Endothelial cell (in vitro differentiated cells): ENCODE measurements at places on chromosomes 1 and 21.

DNA sequence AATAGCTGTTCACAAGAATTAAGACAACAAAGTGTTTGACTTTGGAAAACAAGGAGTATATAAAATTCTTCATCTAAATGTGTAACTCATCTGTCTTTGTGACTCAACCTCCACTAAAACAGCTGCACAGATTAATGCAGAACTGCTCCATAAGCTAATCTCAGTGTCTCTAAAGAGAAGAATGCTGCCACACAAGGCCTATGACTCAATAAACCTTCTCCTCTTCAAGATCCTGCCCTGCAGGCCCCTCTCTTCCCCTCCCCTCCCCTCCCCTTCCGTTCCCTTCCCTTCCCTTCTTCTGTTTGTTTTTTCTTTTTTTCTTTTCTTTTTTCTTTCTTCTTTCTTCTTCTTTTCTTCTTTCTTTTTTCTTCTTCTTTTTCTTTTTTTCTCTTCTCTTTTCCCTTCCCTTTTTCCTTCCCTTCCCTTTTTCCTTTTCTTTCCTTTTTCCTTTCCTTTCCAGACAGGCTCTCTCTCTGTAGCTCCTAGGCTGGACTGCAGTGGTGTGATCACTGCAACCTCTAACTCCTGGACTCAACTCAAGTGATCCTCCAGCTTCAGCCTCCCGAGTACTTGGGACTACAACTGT lies 1052.8 kb downstream of the BRINP3 start:
- DNase-seq, result no peak

DNA sequence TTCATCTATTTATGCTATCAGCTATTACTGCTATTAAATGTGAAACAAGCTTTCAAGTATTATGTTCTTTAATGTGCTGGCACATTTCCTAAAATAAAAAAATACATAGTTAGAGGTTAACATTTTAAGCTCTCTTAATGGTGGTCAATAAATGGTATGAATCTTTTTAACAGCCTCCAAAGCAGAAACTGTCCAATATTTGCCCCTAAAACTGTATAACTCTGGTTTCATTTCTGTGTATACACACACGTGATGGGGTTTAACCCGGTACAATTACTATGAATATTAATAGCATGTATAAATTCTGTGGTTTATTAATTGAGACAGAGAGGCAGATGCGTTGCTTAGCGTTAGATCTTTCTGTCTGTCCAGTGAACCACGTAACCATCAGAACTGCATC lies 2.2 kb downstream of the ESRRG start:
- DNase-seq, result no peak

GRCh38 chr1:4489486-4489885 lies 164.9 kb upstream of the AJAP1 start:
- DNase-seq, result no peak

GRCh38 chr1:119046429-119046784 lies 58.3 kb upstream of the TBX15 start:
- DNase-seq, result no peak

DNA sequence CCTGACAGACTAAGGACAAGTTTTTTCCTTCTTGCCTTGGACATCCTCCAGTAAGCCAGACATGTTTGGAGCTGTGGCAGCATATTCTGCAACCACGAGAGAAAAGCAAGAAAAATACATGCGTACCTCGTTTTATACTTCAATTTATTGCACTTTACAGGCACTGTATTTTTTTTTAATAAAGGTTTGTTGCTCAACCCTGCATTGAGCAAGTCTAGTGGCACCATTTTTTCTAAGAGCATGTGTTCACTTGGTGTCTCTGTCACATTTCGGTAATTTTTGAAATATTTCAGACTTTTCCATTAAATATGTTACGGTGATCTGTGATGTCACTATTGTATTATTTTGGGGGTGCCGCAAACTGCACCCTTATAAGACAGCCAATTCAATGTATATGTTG lies 2.1 kb upstream of the SSX2IP start:
- no peak for DNase-seq

GRCh38 chr1:94909486-94909885 lies 17.4 kb downstream of the CNN3 start:
- no peak for DNase-seq

GRCh38 chr1:29649189-29650040 lies 413.1 kb downstream of the PTPRU start:
- no peak for DNase-seq

GRCh38 chr1:219626865-219627264 lies 14.0 kb upstream of the ZC3H11B start:
- DNase-seq, result no peak

GRCh38 chr1:172136925-172137324 lies 283.6 kb upstream of the C1orf105 start:
- DNase-seq, result no peak

GRCh38 chr1:193703655-193704054 lies 517.2 kb upstream of the B3GALT2 start:
- no peak for DNase-seq

- no peak for DNase-seq
Measured at GRCh38 chr1:25193229-25193628, 39.1 kb downstream of the SYF2 start.

DNA sequence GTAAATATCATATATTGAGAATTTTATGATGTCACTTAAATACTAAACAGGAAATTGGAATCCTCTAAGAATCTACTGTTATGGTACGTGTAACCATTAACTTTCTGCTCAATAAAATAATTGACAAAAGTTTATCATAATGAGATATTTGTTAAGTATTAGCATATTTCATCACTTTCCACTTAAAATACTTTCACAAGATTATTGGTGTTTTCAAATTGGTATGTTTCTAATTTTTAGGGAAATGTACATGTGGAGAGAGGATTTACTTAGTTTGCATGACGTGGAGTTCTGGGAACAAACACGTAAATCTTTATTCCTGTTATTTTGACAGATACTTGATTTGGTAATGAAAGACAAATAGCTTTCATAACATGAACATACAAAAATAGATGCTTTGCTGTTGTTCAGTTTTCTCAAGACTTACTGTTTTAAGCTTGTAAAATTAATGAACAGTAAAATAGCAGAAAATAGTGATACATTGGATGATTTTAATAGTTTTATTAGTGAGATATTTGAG lies 1.6 kb downstream of the SRSF11 start:
- DNase-seq, result no peak

DNA sequence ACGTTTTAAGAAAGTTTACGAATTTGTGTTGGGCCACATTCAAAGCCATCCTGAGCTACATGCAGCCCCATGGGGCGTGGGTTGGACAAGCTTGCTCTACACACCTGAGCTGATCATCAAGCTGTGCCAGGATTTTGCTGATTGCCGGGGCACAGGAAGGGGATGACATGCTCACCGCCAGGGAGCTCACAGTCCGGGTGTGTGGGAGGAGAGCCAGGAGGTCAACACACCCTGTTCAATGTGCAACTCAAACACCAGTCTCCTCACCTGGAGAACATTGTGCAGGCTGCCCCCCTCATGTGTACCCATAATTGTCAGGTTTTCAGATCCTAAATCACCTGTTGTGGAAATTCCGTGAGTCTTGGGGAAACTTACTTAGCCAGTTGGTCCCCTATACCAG lies 969 bp downstream of the CYP4A11 start:
- DNase-seq, result no peak

DNA sequence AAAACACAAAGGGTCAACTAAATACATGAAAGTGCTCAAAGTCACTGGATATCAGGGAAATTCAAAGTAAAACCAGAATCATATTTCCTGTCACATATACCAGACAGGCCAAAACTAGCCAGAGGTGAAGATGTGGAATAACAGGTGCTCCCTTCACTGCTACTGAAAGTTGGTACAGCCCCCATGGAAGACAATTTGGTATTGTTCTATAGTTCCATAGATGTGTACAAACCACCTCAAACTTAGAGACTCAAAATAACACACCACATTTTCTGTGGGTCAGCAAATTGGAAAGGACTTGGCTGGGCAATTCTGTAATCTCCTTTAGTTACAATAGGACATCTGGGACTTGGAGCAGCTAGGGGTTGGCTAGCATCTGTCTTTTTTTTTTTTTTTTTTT lies 24.5 kb upstream of the SOAT1 start:
- no peak for DNase-seq
